Renal pelvis (tissue), 12 donors: ENCODE measurements at places on chromosomes 5 and 9.
A peak's percentile ranks its signal among the peaks of the same experiment; 100 is the strongest.

GRCh38 chr5:73672132-73672531, 46.1 kb downstream of the ARHGEF28 start:
- DNase-seq, result no peak

- no peak for DNase-seq
Measured at GRCh38 chr9:4815381-4815956, 22.7 kb downstream of the RCL1 start.

DNA sequence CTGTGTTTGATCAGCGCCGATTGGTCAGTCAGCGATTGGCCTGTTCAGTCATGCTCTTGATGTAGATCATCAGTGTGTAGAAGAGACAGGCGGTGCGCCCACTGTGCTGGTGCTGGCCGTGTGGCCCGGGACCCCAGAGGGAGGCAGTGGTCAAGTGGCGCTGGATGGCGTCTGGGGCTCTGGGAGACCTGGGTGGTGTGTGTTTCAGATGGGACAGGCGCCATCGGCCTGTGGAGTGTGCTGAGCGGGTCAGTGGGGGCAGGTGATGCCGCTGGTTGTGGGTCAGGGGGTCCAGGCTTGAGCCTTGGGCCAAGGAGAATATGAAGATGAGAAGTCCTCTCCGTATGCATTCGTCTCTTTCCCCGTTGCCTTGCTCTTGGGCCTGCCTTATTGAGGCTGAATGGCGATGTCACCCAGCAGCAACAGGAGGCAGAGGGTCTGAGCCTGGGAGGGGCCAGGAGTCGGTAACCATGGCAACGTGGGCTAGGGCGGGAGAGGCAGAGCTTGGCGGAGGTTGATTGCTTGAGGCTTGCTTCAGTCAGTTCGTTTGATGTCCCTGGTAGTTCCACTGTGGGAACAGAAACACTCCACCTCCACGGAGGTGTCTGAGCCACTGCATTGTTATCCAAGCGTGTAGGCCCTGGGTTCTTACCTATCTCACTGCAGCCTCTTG, 117.8 kb upstream of the CACNA1B start:
- no peak for DNase-seq

GRCh38 chr5:28984639-28985038, 1946.3 kb upstream of the CDH9 start:
- no peak for DNase-seq

GRCh38 chr5:159448-160172, 31.7 kb upstream of the LRRC14B start:
- DNase-seq, result no peak

DNA sequence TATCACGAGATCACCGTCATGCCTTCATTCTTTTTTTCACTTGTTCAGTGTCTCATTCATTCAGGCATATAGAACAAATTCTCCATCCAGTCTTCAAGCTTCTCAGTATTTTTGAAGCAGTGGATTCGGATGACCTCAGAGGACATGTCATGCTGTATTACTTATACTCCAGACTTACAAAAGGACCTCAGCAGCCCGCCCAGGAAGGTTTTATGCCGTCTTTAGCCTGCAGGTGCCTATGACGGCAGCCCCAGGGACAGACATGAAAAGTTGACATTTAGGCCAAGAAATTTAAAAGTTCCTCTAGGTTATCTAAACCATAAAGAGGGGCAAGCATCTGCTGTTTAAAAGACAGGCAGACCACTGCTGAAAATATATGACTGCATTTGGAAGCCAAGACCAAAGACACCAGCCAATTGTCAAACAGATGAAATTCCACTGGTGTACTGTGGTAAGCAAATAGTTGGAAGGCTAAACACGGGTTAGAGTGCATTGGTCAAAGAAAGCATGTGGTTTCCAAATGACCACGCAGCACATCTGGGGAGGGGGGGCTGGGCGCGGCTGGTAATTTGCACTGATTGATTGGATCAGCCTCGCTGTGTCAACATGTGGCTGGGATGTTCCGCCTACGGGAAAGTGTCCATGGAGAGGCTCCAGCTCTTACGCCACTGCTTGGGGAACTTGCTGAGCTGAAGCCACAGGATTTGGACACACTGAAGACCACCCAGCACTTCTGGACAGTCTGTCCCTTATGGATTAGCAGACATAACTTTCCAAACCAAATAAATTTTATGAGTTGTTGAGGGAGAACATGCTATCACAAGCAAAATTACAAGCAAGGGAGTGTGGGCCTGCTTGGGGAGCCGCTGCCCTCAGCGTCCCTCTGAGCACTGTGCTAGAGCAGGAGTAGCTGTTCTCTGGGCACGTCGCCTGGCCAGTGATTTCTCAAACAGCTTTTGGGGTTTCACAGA, 173.6 kb downstream of the FANCC start:
- peak; percentile 83 for DNase-seq

- DNase-seq, result no peak
Measured at GRCh38 chr9:114574438-114574837, 13.1 kb upstream of the ATP6V1G1 start.

- no peak for DNase-seq
Measured at GRCh38 chr5:68504306-68504705, 288.8 kb downstream of the PIK3R1 start.

GRCh38 chr5:175493260-175493659, 14.9 kb downstream of the SFXN1 start:
- DNase-seq, result no peak

DNA sequence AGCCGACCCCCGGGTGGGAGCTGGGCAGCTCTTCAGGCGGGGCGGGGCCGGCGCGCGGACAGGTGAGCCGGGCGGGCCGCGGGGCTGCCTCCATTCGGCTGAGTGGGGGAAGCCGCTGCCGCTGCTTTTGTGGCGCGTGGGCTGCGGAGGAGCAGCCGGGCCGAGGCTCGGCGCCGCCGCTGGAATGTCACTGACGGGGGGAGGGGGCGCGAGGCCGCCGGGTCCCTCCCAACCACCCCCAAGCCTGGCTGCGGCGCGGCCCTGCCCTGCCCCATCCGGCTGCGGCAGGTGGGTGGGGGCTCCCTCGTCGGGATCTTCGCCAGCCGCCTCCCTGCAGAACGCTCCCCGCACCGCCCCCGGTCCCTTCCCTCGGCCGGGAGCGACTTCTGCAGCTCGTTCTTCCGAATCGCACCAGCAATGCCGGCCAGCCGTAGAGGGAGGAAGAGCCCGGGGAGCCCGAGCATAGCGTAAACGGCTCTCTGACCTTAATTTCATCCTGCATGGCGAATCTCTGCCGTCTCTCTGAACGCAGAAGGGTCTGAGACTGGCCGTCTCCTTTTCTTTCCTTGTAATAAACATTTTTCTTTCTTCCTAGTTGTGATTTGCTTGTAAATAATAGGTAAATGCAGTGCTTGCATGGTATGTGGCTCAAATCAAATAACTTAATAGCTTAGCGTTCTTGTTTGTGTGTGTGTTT, 505 bp downstream of the SPTAN1 start:
- DNase-seq, result peak; percentile 60

DNA sequence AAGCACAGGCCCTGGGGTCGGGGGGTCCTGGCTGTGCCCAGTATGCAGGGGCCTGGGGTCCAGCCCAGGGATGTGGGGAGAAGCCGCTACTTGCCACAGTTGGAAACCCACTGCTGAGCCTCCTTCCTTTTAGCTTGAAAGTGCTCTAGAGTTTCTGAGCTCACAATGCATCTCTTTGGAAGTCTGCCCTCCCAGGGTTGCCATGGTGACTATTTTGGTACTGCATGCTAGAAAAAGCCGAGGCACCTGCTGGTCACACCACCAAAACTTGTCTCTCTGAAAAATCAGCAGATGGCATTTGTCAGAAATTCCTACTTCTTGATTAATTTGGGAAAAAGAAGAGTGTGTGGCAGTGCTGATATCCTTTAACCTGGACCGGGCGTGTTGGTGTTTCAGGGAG, 151.8 kb downstream of the SEC61B start:
- DNase-seq, result no peak

DNA sequence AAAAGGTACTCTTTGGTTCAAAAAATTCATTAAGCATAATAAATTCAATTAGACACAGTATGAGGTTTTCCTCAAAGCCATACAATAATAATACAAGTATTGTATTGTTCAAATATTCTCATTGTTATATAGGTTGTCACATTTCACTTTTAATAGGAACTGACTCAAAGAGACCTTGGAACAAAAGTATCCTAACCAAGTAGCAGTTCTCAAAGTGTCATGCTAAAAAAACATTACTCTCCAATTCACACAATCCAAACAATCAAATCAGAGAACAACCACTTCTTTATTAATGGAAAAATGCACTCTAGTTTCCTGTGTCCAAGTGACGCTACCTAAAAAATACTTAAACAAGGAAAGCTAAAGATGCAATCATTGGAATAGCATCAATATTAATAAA, 115.4 kb downstream of the DENND1A start:
- DNase-seq, result no peak

DNA sequence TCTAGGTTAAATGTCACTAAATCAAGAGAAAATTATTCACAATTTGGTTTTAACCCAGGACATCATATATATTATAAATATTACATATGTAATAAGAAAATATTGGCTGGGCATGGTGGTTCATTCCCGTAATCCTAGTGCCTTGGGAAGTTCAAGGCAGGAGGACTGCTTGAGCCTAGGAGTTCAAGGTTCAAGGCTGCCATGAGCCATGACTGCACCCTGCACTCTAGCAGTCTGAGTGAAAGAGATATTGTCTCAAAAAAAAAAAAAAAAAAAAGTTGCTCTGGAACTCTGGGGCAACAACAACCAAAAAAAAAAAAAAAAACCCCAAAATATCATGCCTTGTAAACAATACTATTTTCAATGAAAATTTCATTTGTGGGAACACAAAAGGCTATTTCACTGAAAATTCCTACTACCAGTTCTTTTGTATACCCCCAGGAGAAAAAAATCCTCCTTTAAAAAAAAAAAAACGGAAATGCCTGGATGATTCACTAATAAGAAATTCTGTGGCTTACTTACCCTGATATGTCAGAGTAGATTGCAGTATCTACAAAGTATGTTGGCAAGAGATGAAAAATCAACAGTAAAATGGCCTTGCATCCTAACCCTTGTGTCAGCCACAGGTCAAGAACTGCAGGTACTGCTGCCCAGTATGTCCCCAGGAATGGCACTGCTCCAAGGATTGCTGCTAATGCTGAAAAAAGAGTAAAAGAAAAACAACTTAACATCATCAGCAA, 22.6 kb upstream of the CTNNAL1 start:
- DNase-seq, result no peak

DNA sequence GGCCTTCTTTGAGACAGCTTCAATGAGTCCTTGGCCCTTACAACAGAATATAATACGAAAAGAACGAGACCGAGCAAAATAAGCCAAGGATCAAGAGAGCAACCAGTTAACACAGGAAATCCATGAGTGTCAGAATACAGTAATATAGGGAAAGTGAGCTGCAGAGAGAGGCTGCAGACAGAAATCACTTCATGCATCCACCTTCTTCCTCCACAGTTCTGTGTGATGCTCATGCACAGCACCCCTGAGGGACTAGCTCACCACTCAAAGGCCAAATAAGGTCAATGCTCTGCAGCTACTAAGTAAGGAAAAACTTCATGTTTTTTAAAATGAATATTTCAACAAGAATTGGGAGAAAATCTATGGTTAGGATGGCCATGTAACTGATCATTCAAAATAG, 257.1 kb downstream of the MCTP1 start:
- DNase-seq, result no peak

- DNase-seq, result peak; percentile 52
Measured at GRCh38 chr9:22446950-22447617, 460 bp downstream of the DMRTA1 start.

DNA sequence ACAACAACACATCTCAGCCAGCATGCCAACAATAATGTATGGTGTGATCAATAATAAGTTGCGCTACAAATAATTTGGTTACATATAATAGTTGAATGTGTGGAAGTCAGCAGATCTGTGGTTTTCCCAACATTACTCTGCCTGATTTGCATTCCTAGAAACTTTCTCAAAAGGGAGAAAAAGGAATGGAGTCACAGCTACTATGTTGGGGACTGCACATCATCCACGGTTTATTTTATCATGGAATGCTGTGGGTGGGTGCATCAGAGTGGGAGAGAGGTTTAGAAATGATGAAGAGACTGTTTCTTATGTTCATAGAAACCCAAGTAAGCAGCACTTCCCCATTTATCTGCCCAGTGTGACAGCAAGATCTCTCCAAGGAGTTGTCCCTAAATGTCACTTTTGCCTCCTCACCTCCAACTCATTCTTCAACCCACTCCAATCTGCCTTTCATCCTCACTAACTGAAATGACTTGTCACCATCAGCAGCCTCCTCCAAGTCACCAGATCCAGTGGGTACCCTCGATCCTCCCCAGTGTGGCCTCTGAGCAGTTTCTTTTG, 2.8 kb upstream of the SPOCK1 start:
- DNase-seq, result no peak

GRCh38 chr5:172594867-172595466, 46.1 kb upstream of the NEURL1B start:
- no peak for DNase-seq

DNA sequence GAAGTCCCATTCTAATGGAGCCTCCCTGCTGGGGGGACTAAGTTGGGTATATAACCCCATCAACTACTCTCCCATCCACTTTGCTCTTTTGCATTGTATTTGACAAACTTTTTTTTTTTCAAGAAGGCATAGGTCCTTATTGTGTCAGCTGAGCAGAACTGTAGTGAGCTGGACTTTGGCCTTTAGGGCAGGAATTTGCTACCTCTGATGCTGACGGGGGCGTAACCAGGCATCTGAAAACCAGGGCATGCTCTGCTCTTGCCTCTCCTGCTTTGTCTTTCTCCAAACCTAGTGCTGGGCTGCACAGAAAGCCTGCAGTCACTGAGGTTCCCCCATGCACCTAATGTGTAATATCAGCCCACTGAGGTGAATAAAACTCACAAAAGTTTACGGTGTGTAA, 49.0 kb downstream of the MSX2 start:
- DNase-seq, result no peak

DNA sequence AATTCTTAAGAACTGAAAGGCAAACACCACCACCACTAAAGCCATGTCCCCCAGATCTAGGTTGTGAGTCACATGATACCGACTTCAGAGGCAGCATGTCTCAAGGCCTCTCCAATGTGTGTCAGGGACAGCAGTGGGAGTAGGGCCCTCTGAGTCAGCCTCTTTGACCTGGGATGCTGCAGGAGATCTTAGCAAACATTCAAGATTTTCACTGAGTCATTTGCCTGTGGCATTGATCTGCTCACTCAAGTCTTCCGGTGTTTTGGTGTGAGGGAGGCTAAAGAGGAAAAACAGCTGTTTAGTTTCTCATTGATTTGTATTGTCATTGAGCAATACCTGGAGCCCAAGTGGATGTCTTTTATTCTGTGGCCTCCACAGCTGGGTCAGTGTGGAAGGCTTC, 36.1 kb downstream of the TMC1 start:
- no peak for DNase-seq

- no peak for DNase-seq
Measured at GRCh38 chr5:111349429-111349828, 125.2 kb downstream of the CAMK4 start.

GRCh38 chr9:99266255-99267023, 44.4 kb downstream of the SEC61B start:
- DNase-seq, result peak; percentile 63
